ENCODE measurements at places on chromosomes 11 and 22. TPM values are rescaled to one million over a fixed set of nuclear protein-coding genes. Genes with fewer than 3 reads are reported as not detected.

- DNase-seq, result no peak
Measured at GRCh38 chr11:1367721-1368120, 22.0 kb upstream of the BRSK2 start.

- no peak for DNase-seq
Measured at GRCh38 chr11:66325263-66325671, 8.4 kb upstream of the CD248 start.

DNA sequence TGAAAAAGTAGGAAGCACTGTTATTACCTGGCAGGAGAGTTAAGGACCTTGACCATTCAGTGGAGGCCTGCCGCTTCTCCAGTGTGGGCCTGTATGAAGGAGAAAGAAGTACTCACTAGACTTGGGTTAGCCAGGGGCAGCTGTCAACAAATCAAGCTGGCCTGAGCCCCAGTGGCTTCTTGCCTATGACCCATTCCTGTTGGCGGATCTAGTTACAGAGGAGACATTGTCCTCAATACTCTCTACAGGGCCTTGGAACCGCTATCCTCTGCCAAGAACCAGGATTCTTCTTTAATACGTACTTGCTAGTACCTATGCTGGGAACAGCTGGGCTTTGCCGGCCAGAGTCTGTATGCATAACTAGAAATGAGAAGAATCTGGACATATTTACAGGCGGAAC lies 68.1 kb downstream of the ALX4 start:
- no peak for DNase-seq

- no peak for DNase-seq
Measured at GRCh38 chr11:44860346-44860745, 90.3 kb downstream of the TP53I11 start.

- no peak for DNase-seq
Measured at GRCh38 chr11:996681-997080, 39.8 kb downstream of the MUC6 start.

GRCh38 chr22:42780070-42780540 lies 59.4 kb upstream of the A4GALT start:
- DNase-seq, result peak; percentile 81

DNA sequence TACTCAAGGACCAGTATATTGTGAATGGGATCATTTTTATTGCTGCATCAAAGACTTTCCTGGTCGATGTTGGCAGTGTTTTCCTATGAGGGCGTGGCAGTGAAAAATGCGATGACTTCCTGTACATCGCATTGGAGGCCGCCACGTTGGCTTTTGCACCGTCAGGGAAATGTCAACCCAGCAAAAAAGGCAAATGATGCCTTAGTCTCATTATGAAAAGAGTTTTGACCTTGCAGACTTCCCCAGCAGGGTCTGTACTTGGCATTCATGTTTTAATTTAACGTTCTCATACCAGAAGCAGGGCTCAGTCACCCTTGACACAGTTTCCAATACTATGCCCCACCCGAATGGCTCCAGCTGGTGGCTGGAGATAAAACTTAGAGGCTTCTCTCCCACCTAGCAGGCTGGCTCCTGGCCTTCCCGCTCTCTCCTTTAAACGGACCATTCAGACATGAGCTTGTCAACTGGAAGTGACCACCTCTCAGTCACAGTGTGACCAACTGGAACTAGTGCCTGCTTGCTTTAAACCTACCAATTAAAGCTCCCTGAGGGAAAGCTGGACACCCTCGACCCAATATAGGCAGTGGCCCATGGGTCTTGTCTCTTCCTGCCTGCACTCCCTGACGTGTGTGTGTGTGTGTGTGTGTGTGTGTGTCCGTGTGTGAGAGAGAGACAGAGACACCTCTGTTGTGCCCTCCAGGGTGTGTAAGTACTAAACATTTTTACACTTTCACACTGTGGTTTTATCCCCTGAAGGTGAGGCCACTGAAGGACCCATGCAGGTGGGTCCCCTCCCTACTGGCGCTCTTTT lies 8.7 kb upstream of the GDPD5 start:
- peak; percentile 51 for DNase-seq

- no peak for DNase-seq
Measured at GRCh38 chr11:19209617-19210370, 8.0 kb upstream of the CSRP3 start.

DNA sequence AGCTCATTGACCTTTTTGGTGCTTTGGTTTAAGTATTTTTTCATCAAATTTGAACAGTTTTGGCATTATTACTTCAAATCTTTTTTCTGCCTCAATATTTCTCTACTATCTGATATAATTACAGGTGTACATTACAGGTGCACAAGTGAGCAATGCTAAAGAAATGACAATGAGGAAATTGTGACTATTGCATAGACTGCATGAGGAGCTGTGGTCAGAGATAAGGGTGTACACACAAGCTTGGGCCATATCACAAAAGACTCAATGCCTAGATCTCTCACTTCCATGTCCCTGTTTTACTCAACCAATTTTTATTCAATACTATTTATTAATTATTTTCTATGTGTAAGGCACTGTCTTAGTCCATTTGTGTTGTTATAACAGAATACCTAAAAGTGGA lies 251.0 kb upstream of the UBASH3B start:
- no peak for DNase-seq

DNA sequence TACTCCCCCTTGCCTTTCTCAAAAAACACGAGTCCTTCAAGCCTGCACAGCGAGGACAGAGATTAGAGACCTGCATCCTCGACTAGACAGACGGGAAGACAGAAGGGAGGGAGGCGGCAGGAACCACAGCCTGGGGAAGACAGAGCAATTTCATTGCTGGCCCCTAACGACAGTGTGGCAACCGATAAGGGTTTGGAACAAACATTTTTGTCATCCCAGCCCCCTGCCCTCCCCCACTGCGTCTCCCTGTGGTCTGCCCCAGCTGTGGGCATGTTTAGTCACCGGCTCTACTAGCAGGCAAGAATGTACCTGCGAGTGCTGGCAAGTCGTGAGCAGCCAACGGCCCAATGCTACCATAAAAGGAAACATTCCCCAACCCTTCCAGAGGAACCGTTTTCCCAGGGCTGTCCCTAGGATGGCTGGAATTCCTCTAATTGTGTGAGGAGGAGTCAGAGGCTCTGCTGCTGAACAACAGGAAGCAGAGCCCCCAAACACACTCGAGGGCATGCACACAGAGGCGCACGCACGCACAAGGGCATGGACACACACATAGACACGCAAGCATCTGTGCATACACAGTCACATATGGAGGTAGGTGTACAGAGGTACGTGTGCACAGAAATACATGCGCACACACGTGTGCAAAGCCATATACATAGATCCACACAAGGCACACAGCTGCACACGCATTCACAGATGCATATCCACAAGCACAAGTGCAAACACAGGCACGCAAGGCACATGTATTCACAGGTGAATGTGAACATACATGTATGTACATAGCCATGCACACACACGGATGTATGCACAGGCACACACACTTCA lies 58.3 kb downstream of the MYH9 start:
- DNase-seq, result peak; percentile 65

- DNase-seq, result no peak
Measured at GRCh38 chr11:65595543-65596281, at the start of gene KCNK7. Gene KCNK7, minus strand, starts transcription at chr11:65595800. Its CDS starts 28 bp downstream, at chr11:65595772.

GRCh38 chr11:92776676-92777075 lies 192.8 kb upstream of the MTNR1B start:
- no peak for DNase-seq

- DNase-seq, result no peak
Measured at GRCh38 chr11:125768336-125769046, 10.1 kb downstream of the PATE2 start.

DNA sequence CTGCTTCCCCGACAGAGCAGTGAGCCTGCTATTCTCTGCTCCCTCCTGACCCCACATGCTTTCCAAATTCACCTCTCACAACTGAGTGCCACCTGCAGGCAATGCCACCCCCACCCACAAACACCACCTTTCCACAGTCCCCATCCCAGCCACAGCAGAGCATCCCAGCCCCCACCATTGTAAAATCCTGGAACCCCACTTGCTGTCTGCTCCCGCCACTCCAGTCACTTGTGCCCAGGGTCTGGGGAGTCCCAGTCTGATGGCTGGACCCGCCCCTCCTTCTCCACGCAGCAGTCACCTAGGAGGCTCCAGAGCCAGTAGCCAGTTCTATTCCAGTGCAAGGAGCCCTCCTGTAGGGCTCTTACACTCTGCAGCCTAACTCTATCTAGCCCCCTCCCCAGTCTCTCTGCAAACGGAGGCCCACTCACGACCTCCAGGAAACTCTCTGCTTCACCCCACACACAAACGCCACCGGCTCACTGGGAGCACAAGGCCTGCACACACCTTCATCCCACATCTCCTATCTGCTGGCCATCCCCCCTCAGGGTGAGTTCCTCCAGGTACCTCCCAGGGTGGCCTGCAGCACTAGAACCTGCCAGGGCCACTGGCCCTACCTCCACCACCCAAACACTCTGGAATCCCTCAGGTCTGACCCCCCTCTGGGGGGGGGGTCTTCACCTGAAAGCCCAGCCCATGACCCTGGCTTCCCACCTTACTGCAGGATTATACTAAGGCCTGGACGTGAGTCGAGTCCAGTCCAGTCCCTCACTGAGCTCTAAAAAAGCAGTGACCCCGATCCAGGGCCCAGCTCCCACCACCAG lies 1.4 kb downstream of the GNB1L start:
- DNase-seq, result peak; percentile 8

DNA sequence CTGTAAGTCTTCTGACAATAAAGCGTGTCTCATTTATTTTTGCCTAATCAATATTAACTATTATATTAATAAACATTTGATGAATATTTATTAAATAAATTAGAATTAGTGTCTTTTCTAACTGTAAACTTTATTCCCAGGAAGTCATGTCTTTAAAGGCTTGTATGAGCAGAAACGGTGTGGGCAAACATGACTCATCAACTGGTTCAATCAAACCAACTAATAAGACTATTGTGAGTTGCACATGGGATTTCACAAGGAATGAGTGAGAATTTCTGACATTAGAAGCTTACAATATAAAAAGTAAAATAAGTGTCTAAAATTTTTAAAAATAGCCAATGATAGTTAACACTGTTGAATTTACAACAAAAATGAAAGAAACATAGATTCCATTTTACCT lies 259.2 kb upstream of the CTSC start:
- DNase-seq, result no peak

DNA sequence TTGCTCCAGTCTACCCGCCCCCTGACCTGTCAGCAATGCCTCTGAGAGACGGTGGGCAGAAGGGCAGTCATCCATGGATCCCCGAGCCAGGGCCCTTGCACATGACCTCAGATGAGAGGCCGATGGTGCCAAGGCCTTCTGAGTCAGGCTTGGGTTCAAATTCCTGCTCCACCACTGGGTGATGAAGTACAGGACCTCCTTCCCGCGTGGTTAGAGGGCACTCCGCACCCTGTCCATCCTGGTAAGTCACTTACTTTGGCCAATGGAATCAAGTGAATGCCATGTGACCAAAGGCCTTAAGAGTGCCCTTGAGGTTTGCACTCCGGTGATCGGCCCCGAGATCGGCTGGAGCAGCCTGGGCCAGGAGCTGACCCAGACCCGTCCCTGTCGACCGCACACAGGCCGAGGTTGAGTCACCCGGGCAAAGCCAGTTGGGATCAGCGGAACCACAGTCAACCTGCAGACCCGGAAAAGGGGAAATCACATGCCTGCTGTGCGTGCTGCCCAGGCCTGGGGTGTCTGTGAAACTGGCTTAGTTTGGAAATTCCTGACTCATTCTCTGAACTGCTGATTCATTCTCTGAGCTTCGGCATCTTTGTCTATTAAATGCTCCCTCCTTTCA lies 48.9 kb downstream of the RTL6 start:
- no peak for DNase-seq

- DNase-seq, result peak; percentile 47
Measured at GRCh38 chr22:43993072-43993760, 30.9 kb upstream of the PARVB start.

DNA sequence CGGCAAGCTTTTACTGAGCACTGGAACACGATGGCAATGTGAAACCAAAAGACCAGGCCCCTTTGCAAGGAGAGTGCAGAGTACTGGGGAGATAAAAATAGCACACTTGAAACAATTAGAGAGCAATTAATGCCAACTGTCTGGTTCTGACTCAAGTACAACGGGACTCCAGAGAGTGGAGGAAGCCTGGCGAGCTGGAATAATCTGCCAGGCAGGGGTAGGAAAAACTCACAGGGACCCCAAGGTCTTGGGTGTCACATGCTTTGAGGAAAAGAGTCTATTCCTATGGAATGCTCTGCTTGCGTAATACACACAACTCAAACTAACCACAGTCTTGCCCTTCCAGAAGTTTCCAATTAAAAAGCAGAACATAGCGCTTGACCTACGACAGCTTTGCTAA lies 113.0 kb upstream of the CLMP start:
- no peak for DNase-seq

- DNase-seq, result no peak
Measured at GRCh38 chr22:30381264-30381663, 5.9 kb downstream of the RNF215 start.

The C1QTNF4 gene
- 5.5 TPM for total RNA-seq

The TIMP3 gene
- total RNA-seq, result 180 TPM

The DLG2 gene
- total RNA-seq, result 4.4 TPM

The RTN4RL2 gene
- 19.2 TPM for total RNA-seq

The NPAS4 gene
- 1.5 TPM for total RNA-seq

The PNPLA5 gene
- total RNA-seq, result not detected

The RIBC2 gene
- total RNA-seq, result 2.9 TPM

The GGT5 gene
- 21.8 TPM for total RNA-seq

The BCO2 gene
- 27.2 TPM for total RNA-seq

All from mucosa of gallbladder (tissue), 1 donor.